ENCODE measurements at places on chromosomes 11 and 22.

DNA sequence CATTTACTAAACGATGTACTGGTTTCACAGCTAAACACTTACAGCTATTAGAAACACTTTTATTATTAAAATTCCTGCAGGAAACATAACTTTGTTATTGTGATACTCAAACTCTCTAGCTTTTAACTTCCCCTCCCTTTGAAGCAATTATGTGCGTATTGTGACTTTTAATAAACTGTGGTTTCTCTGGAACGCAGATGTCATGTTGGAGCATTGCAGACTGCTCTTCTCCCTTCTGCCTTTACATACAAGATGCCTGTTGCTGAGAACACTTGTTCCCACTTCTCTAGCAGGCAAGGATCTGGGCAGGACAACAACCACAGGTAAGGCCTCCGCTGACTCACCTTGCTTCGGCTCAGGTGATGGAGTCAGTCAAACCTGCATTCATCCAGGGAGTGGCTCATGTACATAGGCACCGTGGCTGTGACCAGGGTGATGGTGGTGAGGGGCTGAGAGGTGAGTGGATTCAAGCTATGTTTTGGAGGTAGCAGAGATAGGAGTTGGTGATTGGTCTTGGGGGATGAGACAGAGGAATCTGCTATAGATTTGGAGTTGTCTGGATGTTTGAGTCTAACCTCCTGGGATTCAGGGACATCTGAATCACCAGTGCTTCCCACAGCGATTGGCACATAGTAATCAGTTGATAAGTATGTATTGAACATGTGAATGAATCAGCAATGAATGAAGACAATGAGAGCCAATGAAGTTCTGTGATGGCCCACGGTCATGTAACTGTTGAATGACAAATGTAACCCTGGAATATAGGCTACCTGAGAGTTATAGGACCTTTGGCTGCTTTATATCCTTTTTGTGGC, 106.0 kb downstream of the ADAMTS15 start:
- DNase-seq = no peak

- DNase-seq = no peak
Measured at GRCh38 chr22:35777335-35777975, 59.8 kb downstream of the APOL5 start.

DNA sequence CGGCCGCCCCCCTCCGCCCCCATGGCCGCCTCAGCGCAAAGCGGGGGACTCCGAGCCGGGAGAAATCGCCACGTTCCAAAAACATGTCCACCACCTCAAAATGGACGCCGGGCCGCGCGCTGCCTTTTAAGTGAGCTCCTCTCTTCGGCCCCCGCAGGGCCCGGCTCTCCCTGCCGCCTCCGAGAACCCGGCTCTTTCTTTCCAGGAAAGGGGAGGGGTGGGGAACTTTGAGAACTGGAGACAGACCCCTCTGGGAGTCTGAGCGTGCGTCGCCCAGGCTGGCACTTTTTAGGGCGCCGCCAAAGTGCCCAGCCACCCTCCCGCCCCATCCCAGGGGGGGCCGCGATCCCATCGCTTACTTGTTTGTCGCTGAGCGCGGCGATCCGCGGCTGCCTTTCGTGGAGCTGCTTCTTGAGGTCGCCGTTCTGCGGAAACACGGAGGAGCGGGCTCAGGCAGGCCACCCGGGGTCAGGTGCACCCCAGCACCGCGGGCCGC, 1.6 kb downstream of the PHF21B start:
- no peak for DNase-seq

- no peak for DNase-seq
Measured at GRCh38 chr11:88206751-88207150, 31.5 kb upstream of the RAB38 start.

- DNase-seq = no peak
Measured at GRCh38 chr11:121035780-121036179, 11.9 kb downstream of the TBCEL start.

DNA sequence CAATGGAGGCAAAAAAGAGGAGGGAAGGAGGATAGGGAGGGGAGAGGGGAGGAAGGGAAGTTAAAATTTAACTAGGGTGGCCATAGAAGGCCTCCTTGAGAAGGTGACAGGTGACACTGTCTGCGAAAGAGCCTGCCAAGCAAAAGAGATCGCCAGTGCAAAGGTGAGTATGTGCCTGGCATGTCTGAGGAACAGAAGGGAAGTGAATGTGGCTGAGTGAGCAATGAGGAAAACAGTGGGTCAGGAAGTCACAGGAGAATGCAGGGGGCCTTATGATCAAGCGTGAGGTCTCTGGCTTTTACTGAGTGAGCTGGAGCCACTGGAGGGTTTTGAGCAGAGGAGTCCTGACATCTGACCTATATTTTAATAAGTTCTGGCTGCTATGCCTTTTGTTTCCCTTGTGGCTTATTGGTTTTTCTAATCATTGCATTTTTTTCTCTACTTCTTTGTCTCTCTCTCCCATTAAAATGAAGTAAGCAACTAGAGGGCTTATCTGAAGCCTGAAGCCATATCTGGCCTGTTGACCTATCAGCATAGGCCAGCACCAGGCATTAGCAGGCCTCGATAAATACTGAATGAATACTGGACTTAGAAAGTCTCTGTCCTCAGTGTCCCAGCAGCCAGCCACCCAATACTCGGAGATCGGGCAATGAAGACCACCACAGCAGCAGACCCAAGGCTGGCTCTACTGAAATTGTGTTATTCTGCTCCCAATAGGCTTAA, 5.6 kb downstream of the AP1B1 start:
- no peak for DNase-seq

GRCh38 chr11:116109228-116109627, 605.0 kb upstream of the CADM1 start:
- no peak for DNase-seq

DNA sequence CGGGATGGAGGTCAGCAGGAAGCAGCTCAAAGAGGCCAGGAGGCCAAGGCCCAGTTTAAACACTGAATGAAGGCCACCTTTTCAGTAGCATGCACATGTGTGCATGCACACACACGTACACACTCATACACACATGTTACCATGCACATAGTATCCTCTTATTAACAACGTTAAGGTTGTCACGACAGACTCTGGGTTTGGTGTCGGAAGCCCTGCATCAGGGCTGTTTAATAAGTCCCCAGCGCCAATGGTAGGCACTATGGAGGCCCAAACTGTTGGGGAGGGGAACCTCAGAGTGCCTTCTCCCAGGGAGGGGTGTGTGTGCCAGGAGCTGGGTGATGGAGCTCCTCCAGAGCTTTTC, 39.5 kb upstream of the ADA2 start:
- DNase-seq = no peak

- no peak for DNase-seq
Measured at GRCh38 chr11:128862908-128863660, 4.0 kb downstream of the KCNJ1 start.

DNA sequence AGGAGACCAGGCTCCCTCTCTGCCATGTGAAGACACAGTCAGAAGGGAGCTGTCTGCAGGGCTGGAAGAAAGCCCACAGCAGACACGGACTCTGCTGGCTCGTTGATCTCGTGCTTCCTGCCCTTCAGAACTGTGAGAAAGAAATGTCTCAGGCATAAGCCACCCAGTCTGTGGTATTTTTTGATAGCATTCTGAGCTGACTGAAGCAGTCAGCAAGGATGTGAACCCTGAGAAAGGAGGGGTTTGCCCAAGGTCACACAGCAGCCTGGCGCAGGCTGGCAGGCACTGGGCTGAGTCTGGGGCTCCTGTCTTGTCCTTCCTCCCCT, 255.1 kb upstream of the B3GAT1 start:
- no peak for DNase-seq

DNA sequence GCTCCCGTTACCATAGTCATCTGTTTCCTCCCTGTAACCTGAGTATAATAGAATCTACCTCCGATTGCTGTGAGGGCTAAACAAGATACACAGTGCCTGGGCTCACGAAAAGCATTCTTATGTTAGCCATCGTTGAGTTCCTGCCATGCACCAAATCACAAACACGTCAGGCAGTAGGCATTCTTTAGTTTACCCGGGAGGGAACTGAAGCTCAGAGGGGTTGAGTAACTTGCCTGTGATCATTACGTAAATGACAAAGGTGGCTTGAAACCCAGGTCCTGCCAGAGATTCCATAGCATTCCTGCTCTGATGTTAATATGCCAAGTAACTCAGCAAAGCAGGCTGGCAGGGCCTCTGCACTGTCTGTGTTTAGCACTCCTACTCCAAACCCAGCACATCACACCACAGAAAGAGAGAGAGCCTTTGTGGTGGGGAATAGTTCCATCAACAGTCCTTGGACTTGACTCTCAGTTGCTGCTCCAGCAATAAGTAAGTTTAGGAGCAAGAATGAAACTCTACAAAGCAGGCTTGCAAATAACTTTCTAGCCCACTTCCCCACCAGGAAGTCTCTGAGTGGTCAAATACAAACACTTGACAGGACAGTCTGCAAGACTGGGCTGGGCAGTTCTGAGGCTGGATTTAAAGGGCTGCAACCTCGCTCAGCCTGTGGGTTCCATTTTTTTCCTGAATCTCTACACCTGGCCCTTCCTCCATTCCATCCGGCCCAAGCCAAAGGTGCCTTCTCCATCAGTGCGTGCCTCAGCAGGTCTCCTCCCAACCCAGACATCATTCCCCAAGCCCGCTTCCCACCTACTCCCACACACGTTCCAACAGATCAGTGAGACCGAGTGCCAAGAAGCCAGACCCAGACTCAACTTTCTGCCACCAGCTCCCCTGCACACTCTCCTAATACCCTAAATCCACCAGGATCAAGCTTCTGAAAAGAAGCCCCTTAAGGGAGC, 1.1 kb downstream of the SCN2B start:
- no peak for DNase-seq

- DNase-seq = peak; percentile 56
Measured at GRCh38 chr22:20430720-20431510, 6.7 kb downstream of the SCARF2 start.

DNA sequence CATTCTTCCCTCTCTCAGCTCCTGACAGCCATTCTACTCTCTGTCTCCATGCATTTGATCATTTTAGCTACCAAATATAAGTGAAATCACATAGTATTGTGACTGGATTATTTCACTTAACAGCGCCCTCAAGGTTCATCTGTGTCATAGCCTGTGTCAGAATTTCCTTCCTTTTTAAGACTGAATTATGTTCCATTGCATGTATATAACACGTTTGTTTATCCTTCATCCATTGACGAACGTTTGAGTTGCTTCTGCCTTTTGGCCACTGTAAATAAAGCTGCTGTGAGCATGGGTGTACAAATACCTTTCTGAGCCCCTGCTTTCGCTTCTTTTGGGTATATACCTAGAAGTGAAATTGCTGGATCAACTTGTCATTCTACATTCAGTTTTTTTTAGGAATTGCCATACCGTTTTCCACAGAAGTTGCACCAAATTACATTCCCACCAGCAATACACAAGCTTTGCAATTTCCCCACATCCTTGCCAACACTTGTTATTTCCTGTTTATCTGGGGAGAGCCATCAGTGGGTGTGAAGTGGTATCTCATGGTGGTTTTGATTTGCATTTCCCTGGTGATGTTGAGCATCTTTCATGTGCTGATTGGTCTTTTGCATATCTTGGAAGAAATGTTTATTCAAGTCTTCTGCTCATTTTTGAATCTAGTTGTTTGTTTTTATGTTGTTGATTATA, 17.5 kb downstream of the GLB1L2 start:
- DNase-seq = peak; percentile 36

DNA sequence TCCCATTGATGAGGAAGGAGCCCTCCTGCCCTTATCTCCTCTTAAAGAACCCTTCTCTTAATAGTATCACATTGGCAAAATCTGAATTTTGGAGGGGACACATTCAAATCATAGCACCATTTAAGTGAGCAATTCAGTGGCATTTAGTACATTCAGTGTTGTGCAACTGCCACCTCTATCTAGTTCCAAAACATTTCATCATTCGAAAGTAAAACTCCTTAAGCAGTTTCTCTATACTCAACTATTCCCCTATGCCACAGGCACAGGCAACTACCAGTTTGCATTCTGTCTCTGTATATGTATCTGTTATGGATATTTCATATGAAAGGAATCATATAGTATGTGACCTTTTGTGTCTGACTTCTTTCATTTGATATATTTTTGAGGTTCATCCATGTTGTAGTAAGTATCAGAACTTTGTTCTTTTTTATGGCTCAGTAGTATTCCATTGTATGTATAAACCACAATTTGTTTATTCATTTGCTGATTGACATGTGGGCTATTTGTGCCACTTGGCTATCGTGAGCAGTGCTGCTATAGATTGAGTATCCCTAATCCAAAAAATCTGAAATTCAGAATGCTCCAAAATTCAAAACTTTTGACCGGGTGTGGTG, 22.9 kb downstream of the FAR1 start:
- no peak for DNase-seq

GRCh38 chr22:24805790-24806662, at the start of gene SGSM1:
Gene SGSM1 (plus strand): TSS chr22:24806211. CDS start chr22:24806326, 115 bp downstream.
- peak; percentile 63 for DNase-seq

GRCh38 chr11:93986716-93987115, 34.4 kb upstream of the HEPHL1 start:
- DNase-seq = no peak

DNA sequence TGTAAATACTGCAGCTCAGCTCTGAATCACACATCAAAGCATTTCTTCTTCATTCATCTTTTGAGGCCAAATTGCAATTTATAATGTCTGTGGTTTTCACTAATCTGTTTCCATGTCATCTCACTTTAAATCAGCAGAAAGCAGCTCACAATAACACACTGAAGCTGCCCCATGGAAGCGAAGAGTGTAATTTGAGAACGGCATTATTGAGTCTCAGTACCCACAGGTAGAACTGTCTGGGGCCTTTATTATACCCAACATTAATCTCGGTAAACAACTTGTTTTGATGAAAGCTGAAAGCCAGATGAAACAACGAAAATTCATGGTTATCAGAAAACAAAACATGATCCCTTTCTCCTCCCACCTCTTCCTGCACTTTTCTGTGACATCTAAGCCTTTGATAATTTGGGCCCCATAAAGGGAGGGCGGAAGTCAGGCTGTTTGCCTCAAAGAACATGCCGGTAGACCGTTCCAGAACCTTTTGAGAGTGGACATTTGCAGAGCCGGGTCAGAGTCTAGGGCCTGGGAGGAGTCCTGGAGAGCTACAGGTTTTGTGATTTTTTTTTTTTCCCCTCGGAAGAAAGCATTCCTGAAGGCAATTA, 68.2 kb upstream of the SESN3 start:
- peak; percentile 30 for DNase-seq

DNA sequence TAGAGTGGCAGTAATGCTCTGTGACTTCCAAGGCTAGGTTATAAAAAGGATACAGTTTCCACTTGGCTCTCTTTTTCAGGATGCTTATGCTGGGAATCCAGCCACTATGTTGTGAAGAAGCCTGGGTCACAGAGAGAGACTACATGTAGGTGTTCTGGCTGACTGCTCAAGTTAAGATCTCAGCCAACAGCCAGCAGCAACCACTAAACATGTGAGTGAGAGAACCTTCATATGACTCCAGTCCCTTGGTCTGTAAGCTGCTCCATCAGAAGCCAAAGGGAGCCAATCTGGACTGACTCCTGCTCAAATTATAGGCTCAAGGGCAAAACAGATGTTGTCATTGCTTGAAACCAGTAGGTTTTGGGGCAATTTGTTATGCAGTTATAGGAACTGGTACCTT, 162.7 kb downstream of the MAML2 start:
- DNase-seq = no peak

DNA sequence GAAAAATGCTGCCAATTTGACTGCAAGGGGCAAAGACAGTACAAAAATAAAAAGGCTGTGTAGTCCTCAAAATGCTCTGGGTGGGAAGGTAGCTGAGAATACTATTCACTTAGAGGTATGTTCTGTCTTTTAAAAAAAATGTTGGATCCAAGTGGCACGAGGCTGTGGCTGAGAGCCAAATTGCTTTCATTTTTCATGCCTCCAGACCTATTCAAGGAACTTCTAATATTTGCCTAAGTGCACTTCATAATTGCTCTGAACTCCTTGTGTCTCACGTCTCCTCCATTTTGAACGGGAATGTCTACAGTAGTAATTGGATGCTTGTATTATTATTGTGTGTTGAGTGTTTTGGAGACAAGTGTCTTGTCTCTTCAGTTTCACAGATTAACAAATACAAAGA, 19.1 kb upstream of the SLC22A25 start:
- no peak for DNase-seq
